ENCODE measurements at places on chromosomes 12 and 14.

GRCh38 chr12:107533218-107533617 is 152.4 kb upstream of the PWP1 start:
- DNase-seq, result no peak

GRCh38 chr12:105982022-105982421 is 156.7 kb downstream of the NUAK1 start:
- DNase-seq, result no peak

DNA sequence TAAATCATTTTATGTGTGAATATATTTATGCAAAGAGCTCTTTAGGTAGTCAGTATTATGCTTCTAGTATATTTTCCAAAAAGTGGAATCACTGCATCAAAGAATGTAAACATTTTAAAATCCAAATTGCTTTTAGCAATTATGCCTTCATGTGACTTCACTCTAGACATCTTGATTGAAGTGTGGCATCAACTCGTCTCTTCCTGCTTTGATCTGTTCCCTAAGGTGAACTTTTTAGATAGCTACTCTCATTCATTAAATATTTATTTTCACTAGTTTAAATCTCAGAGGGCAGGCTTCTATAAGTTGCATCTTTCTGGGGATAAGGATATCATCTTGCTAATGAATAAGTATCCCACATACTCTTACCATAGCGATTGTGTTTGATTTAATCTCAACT is 39.2 kb downstream of the DHRS2 start:
- no peak for DNase-seq

DNA sequence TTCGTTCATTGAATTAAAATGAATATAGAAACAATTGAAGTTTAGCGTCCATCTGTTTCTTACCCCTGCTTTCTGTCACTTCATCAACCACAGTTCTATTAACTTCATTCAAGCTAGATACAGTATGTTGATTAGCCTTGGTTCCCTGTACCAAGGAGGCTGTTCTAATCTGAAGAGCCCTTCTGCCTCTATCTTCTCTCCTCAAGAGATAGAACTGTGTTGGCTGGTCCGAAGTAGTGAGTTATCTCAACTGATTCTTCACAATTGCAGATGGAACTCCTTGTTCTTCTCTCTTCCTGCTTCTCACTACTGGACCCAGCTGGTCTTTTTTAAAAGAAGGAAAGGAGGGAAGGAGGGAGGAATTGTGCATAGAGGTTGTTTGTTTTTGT is 82.1 kb upstream of the TRAF3 start:
- DNase-seq, result no peak

- DNase-seq, result no peak
These were observed 101.2 kb upstream of the SLC38A2 start for GRCh38 chr12:46473634-46474329.

- DNase-seq, result peak; percentile 14
These were observed 27.5 kb downstream of the TCHP start for GRCh38 chr12:109927622-109928021.

GRCh38 chr14:91159906-91160305 is 46.0 kb downstream of the DGLUCY start:
- DNase-seq, result no peak

GRCh38 chr14:23518709-23519108 is 32.9 kb downstream of the ZFHX2 start:
- DNase-seq, result no peak

- DNase-seq, result no peak
These were observed 319.1 kb downstream of the NPAS3 start for GRCh38 chr14:33257796-33258195.

GRCh38 chr12:124952801-124953200 is 36.1 kb downstream of the DHX37 start:
- no peak for DNase-seq

- no peak for DNase-seq
These were observed 332.3 kb downstream of the EGLN3 start for GRCh38 chr14:33618361-33619105.

- no peak for DNase-seq
These were observed 9.8 kb downstream of the RBP5 start for GRCh38 chr12:7118881-7119280.

DNA sequence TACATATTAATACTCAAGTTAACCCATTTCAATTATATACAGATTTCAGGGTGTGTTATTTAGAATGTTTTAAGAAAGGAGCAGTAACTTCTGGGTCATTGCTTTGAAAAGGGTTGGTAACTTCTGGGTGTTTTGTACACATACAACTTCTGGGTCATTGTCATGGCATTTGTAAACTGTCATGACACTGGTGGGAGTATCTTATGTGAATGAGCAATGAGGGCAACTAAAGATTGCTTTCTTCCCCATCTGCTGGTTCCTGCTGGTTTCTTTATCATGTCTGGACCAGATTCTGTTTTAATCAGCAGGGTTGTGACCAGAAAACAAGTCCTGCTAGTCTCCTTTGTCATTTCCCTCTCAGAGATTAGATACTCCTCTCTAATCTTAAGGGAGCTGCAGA is 713.3 kb downstream of the LRFN5 start:
- no peak for DNase-seq

GRCh38 chr12:6603095-6603567 is 4.0 kb downstream of the CHD4 start:
- DNase-seq, result peak; percentile 35

DNA sequence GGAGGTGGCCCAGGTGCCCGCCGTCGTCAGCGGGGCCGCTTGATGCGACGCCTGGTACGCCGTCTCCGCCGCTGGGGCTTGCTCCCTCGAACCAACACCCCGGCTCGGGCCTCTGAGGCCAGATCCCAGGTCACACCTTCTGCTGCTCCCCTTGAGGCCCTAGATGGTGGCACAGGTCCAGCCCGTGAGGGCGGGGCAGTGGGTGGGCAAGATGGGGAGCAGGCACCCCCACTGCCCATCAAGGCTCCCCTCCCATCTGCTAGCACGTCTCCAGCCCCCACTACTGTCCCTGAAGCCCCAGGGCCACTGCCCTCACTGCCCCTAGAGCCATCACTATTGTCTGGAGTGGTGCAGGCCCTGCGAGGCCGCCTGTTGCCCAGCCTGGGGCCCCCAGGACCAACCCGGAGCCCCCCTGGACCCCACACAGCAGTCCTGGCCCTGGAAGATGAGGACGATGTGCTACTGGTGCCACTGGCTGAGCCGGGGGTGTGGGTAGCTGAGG is 5.5 kb downstream of the LRP10 start:
- DNase-seq, result no peak

DNA sequence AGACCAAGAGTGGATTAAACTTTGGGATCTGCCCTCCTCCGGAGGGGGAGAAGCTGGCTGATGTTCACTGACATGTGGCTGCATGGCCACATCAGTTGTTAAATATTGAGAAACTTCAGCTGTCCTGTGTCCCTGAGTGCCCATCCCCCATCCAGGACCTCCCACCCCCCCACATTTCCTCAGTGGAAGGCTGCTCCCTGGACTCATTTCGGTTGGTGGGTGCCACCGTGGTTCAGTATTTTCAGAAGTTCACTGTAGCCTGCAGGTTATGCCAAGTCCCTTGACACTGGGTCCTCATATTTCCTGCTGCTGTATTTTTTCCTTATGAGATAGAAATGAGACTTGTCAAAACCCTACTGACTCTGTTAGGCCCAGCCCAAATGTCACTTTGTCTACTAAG is 302.4 kb downstream of the CACNA1C start:
- no peak for DNase-seq

GRCh38 chr14:71198687-71199086 is 291.4 kb downstream of the PCNX1 start:
- DNase-seq, result no peak

DNA sequence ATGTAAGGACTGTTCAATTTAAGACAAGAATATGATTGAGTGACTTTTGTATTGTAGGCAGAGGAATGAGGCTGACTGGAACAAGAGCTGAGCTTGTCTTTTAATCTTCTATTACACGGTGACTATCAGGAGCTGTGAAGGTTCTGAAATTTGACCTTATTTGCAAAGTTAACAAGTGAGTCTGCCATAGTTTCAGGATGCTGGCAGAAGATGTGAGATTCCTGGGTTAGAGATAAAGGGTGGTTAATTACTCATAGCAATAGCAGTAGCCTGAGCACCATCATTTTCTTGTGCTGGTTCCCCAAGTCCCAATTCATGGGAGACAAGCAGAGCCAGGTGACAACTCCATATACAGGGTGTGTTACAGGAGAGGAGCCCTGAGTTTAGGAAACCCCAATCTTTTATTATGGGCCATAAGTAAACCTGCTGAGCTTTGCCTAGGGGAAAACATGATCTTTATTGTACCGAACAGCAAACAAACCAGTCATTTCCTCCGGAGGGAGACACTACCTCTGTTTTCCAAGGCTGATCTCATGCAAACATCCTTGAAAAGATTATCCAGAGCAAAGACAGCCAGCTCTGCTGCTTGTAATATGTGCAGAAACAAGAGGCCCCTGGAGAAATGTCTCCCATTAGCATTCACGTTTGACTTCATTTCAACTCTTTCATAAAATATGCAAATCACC is 51.7 kb upstream of the DDX11 start:
- no peak for DNase-seq

GRCh38 chr12:9615420-9616136 is 7.9 kb upstream of the KLRB1 start:
- no peak for DNase-seq

DNA sequence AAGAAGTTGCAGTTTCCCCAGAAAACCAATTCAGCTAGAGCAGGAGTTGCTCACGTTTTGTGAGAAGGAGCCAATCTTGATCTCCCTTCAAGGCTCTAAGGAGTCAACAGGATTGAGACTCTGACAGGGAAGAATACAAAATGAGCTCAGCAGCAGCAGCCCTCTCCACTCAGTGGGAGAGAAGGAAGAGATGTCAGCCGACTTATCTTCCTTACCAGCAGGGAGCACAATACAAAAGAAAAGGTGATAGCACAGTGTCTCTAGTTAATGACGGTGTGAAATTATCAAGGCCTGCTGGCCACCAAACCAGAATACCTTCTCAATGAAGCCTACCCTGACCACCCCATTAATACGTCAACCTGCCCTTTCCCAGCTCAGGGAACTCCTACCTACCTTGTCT is 223.6 kb upstream of the TMPO start:
- DNase-seq, result no peak

DNA sequence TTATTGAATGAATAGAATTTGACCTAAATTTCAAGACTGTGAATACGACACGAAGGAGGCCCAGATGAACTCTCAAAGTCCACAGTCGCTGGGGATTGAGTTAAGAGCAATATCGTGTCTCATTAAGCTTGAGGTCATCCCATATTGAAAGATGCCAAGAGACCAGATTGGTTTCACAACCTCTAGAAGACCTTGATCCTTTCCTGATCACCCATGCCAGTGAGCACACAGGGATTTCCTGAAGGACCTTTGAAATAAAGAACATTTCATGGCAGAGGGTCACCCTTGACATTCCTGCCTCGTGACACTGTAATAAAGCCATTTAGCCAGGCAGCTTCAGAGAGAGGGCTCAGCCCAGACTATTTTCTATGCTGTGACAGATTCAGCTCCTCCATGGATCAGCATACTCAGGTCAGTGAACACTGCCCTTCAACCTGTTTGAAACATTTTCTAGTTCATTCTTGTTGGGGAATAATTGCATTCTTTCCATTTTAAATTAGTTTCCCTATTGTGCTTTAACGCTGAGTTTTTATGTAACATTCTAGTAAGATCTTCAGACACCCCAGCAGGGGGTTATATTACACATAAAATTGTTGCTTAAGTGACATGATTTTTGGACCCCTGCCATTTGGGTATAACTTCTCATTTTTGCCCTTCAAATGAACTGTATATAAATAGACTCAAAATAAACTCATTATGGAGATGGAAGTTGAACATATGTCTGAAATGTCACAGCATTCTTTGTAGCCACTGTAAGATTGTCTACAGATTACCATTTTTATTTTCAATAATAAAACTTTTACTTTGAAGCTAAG is 213.2 kb downstream of the C12orf50 start:
- DNase-seq, result no peak

- DNase-seq, result no peak
These were observed 14.7 kb downstream of the RHOF start for GRCh38 chr12:121778567-121779421.

GRCh38 chr14:35435177-35435576 is 30.6 kb upstream of the NFKBIA start:
- DNase-seq, result no peak

Measured in T-helper 17 cell (primary cell).